ENCODE measurements at places on chromosomes 4 and X.
A peak's percentile ranks its signal among the peaks of the same experiment; 100 is the strongest.

DNA sequence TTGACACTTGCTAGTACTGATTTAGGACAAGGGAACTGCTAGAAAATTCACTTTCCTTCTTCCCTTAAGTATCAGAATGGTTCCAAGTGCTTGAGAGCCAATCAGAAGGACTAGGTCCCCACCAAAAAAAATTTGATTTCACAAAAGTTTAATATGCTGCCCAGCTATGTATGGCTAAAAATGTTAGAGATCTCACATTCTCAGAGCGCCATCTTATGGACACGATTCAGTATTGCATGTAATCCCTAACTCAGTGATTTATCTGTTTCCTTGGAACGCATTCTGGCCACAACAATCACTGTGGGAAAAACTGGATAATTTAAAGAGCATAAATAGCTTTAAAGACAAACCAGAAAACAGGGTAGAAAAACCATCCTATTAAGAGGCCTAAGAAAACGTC lies 255.1 kb upstream of the GPC4 start:
- DNase-seq = peak; percentile 31

DNA sequence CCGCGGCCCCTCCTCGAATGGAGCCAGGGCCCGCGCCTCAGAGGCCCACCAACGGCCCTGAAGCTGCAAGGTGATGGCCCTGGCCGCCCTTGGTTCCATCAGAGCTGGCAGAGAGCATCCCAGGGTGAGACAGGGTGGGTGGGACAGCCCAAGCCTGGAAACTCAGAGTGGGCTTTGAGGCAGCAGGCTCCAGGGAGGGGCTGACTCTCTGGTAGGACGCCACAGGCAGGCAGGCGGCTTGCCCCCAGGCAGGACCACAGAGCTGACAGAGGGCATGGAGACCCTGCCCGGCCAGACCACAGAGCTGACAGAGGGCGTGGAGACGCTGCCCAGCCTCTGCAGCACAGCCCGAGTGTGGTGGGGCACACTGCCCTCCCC lies 4.8 kb downstream of the MYL5 start:
- no peak for DNase-seq

- no peak for DNase-seq
These were observed 23.7 kb downstream of the MGARP start for GRCh38 chr4:139256349-139256748.

- DNase-seq = peak; percentile 55
These were observed 159.0 kb downstream of the DCLK2 start for GRCh38 chr4:150237110-150237872.

- no peak for DNase-seq
These were observed 109.6 kb downstream of the MAML3 start for GRCh38 chr4:140044337-140044902.

- DNase-seq = no peak
These were observed 329.7 kb downstream of the FBXW7 start for GRCh38 chr4:152206185-152206584.

DNA sequence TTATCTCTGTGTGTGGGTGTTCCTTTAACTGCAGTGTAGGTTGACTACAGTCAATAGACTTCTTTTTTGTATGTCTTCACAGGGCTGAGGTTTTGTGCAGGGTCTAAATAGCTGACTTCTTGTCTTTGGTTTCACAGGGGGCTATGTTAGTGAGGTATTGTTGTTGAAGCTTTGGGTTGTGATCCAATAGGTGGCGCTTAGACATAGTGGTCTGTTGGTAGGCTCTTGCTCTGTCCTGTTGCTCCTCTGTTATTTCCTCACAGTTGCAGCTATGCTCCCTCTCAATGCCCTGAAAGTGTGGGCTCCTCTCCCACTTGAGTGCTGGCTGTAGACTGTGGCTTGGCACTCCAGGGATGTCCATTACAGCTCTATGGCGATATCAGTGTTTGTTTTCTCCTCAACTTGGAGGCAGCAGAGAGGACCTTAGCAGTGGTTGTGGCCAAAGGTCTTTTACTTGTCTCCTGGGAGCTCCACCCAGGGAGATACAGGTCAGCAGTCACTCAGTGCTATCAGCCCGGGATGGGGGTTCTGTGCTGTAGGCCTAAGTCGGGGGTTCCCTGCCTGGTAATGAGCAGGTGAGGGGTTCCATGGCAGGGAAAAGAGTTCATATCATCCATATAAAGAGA lies 14.0 kb downstream of the POF1B start:
- no peak for DNase-seq

- DNase-seq = no peak
These were observed 9.2 kb upstream of the VSIG4 start for GRCh38 chrX:66049056-66049455.

DNA sequence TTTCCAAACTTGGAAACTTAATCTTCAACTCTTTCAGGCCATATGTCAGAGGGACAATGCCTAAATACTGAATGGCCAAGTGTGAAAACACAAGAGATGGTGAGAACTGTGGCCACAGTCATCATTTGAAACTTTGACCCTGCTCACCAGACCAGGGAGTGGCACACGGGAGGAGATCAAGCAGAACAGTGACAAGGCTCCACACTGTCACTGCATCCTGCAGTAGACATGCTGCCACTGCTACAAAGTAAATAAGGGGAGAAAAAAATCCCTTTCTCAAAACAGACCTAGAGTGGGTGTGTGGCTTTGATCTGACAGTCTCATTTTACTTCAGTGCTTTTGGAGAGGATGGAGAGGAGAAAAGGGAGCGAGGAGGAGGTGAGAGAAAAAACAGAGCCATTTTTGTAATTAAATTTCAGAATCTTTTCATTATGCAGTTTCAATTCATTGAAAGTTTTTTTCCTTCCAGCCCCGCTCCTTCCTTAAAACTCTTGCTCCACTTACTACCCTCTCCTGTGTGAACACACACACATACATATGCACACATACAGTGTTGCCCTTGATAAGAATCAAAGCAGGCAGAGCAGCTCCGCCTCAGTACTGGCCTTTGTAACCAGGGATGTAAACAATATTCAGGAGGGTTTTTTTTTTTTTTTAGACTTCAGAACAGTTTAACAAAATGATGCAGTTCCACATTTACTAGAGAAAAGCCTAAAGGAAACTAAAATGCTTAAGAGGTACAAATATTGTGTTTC lies 34.4 kb downstream of the NEXMIF start:
- no peak for DNase-seq

DNA sequence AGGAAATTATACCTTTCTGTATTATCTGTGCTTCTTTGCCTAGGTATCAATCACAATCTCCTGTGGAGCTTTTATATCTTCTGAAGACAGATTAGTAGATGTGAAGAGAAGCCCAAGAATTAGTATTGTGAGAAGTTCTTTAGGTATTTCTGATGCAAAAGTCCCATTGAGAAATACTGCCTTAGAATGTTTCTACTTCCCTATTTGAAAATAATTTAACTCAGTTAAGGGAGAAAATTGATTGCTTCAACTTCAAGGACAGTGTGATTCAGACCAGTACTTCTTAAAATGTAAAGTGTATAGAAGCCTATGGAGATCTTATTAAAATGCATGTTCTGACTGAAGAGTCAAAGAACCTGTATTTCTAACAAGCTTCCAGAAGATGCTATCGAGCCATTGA lies 9.0 kb downstream of the EIF1AX start:
- DNase-seq = no peak

GRCh38 chrX:15207994-15208393 lies 61.9 kb downstream of the ASB9 start:
- no peak for DNase-seq

- DNase-seq = no peak
These were observed 37.3 kb upstream of the NMU start for GRCh38 chr4:55673424-55673823.

DNA sequence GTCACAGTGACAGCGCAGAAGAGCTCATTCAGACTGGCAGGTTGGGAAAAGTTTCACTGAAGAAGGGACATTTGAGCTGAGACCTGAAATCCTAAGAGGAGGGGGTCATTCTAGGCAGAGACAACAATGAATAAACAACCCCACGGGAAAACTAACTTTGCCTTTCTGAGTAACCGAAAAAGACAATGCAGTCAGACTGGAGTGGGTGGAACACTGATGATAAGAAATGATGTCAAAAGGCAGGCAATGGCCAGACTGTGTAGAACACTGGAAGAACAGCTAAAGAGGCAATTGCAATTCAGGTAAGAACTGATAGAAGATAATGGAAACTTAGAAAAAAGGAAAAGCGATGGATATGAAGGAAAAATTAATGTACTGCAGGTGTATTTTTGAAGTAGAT lies 73.8 kb downstream of the CHIC2 start:
- DNase-seq = no peak

GRCh38 chrX:151543706-151544105 lies 19.8 kb upstream of the PASD1 start:
- no peak for DNase-seq

- no peak for DNase-seq
These were observed 12.2 kb downstream of the MAMLD1 start for GRCh38 chrX:150375243-150375770.

DNA sequence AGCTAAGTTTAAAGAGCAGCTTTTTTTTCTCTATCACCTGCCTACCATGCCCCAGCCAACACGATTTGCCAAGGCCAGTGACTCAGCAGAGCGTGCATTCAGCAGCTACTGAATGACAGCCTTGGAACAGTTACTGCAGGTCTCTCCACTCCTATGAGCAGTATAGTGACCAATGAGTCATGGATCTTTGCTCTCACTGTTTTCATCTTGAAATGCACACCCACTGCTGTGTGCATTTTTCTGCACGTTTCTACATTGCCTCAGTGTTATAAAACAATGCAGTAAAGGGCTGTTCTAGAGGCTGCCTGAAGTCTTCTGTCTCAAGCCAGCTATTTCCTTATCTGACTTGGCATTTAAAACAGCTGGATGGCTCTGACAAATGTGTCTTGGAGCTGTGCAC lies 66.0 kb upstream of the C4orf54 start:
- DNase-seq = no peak

DNA sequence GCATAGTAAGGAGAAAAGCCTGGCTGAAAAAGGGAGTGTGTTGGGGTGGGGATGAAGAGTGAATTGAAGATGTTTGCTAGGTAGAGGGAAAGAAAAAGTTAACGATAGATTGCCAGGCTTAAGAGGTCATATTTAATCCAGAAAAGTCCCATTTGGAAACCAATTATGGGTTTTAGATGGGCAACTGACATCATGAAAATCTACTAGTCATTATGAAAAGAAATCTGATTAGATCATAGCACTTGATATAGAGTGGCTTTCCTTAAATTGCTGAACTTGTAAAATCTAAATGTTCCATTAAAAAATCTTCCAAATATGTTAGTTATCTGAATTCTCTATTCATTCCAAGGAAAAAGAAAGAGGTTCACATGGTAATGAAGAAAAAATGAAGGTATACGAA lies 37.5 kb upstream of the IL21 start:
- no peak for DNase-seq

DNA sequence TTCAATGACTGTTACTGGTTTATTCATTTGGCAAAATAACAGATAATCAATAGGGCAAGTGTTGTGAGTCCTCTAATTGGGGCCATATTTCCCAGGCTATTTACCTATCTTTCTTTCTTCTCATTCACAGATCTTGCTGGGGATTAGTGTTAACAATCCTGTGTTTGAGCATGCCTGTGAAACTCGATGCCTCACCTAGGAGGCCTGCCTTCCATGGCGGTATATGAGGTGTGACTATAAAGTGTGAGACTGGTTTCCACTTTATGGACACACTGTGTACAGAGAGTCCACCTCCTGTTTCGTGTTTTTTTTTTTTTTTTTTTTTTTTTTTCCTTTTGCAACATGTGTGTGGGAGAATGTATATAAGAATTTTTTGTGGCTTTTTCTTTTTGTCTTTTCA lies 199.3 kb downstream of the BMPR1B start:
- DNase-seq = no peak

GRCh38 chrX:40832723-40833122 lies 97.4 kb upstream of the MED14 start:
- DNase-seq = no peak

- DNase-seq = no peak
These were observed 167.8 kb upstream of the PAQR3 start for GRCh38 chr4:79107014-79107413.

DNA sequence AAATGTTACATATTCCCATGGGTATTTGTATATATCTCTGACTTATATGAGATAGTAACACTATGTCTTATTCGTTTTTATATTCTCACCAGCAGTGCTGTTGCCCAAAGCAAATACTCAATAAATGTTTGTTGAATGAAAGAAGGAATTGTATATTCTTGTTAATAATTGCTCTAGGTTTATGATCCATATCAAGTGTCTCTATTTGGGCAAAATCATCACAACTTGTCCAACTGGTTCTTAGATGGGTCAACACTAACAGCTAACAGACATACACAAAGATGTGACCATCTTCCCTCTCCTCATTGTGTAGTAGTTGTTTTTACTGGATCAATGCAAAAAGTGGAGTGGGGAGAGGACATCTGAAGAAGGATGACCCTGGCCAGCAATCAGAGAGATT lies 6.6 kb upstream of the APLN start:
- no peak for DNase-seq

GRCh38 chrX:17328837-17329236 lies 46.2 kb upstream of the NHS start:
- no peak for DNase-seq

- DNase-seq = peak; percentile 47
These were observed 38.9 kb downstream of the PRIMPOL start for GRCh38 chr4:184688447-184688846.

- DNase-seq = no peak
These were observed 37.1 kb upstream of the KLHL8 start for GRCh38 chr4:87257523-87257922.

DNA sequence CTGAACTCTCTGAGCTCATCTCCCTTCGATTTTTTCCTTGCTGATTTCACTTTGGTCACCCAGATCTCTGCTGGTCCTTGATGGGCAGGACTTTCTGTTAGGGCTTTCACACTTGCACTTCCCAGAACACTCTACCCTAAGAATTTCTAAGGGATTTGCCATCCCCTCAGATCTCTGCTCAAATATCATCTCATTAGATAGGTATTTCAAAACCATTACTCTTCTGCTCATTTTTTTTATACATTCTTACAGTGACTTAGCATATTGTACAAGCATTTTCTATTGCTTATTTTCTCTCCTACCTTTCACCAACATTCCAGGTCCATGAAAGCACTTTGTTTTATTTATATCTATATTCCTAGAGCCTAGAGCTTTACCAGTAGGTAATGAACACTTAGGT lies 913.3 kb downstream of the PDHA2 start:
- no peak for DNase-seq

DNA sequence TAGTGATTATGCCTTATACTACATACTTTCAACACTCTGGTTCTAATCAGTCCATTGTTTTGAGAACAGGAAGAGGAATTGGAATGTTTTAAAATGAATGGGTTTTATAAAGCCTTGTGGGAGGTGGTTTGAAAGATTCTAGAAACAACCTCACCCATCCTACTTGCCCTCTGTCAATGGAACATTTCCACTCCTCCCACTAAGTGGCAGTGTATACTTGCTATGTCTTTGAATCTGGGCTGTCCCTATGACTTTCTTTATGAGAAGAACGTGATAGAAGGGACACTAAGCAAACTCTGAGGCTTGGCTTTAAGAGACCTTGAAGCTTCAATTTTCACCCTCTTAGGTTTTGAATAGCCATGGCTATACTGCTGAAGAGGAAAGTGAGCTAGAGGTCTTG lies 611.2 kb downstream of the PPP4R3C start:
- peak; percentile 7 for DNase-seq

- no peak for DNase-seq
These were observed 355.2 kb downstream of the DCAF12L2 start for GRCh38 chrX:125810856-125811255.

Data from hepatic stellate cell (primary cell).